Fibroblast of the aortic adventitia (primary cell): ENCODE measurements at places on chromosomes 1 and 21. TPM values are rescaled to one million over a fixed set of nuclear protein-coding genes. Genes with fewer than 3 reads are reported as not detected.

GRCh38 chr1:11795238-11795890 is 10.4 kb downstream of the MTHFR start:
- no peak for DNase-seq

GRCh38 chr1:214440219-214440965 is 111.0 kb downstream of the PTPN14 start:
- no peak for DNase-seq

DNA sequence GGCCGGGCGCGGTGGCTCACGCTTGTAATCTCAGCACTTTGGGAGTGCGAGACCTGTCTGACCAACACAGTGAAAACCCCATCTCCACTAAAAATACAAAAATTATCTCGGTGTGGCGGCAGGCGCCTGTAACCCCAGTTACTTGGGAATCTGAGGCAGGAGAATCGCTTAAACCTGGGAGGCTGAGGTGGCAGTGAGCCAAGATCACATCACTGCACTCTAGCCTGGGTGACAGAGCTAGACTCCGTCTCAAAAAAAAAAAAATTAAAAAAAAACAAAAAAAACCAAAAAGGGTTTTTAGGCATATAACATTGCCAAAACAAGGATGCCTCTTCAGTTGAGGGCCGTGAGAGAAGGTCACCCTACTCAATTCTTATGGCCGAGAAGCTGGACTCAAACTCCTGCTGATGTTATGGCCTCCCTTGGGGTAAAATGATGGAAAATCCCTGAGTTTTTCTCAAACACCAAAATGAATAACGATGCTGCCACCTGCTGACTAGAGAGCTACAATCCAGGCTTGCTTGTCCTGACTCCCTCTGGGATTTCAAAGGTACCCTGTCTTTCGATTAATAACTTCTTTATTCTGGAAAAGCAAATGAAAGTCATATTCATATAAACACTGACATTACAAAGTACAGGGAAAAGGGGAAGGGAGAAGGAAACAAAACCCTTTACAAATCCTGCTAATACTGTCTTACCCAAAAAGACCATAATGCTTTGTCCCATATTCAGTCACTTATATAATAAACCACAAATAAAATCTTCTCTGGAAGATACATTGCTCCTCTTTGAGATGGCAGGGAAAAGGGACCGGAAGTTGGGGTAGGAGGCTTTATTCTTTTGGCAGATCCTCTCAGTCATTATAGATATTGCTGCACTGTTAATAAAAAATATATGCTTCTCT is 10.7 kb downstream of the RAB42 start:
- peak; percentile 88 for DNase-seq

DNA sequence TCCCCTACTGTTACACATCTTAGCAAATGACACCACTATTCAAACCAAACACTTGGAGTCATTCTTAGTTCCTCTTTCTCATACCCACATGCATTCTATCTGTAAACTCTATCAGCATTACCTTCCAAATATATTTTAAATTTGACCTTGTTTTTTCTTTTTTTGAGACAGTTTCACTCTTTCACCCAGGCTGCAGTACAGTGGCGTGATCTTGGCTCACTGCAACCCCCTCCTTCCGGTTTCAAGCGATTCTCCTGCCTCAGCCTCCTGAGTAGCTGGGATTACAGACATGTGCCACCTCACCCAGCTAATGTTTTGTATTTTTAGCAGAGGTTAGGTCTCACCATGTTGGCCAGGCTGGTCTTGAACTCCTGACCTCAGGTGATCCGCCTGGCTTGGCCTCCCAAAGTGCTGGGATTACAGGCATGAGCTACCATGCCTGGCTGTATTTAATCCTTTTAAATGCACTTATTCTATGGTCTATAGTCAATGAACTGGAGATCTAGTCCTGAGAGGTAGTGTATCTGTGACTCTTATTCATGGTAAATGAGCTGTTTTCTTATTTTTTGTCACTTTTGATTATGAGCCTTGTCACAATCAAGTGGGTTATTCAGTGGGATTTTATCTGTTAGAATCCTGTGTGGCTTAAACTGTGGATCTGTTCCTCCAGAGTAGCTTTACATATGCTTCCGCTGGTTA is 73.1 kb downstream of the GATAD2B start:
- no peak for DNase-seq

DNA sequence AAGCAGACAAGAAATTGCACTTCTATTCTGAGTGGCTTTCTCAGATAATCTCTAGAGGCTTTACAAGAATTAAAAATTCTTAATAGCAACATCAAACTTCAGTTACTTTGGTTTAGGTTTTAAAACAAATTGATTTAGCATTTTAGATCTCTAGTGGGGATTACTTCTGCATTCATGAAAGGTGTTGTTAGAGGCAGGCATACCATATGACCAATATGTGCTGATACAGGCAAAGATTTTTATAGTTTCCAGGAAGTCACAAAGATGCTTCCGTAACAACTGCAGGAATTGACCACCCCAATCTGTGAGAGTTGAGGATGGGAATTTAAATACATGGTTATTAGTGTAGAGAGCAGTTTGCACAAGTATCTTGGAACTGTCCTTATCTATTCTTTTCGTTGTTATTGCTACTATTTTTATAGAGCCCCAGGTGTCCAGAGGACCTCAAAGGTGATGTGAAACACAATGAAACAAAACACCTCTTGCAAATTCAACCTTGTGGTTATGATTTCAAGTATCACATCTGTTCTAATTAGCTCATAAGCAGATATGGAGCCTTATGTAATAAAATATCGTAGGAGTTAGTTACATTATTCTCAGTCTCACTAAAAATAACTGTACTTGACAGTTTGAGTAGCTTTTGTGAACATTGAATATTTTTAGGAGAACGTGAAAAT is 512.7 kb upstream of the ADGRL4 start:
- DNase-seq, result no peak

DNA sequence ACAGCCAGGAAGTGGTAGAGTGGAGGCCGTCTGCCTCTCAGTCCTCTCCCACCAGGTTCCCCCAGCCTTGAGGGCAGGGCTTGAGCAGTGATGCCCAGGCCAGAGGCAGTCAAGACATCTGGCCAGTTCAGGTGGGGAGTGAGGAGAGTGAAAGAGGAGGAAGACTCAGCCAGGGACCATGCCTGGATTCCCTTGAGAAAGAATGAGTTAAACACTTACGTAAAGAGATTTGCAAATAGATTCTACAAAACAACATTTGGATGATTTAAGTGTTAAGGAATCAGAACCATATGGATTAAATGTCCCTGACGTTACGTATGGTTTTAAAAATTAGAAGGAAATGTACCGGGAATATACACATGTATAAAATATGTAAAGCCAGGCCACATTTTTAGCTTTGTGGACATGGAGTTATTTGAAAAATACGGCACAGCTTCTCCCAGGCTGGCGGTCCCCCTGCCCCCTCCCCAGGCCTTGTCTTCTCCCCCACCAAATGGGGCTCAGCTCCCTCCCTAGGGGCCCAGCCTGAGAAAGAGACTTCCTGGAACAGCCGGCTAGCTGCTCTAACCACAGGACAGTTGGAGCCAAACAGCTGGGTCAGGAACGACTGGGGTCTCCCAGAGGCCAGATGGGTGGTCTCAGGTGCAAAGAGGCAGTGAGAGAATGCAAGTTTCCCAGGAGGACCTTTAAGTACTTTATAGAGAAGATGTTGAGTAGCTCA is 188.3 kb upstream of the EDN2 start:
- no peak for DNase-seq

RRP1 gene
- 18.2 and 23.0 TPM in 2 replicates for total RNA-seq

ATP1A1 gene
- 95.0 and 126 TPM in 2 replicates for total RNA-seq
